Esophagus mucosa (tissue), 1 donor: ENCODE measurements at places on chromosomes 6 and 20. TPM values are rescaled to one million over a fixed set of nuclear protein-coding genes. Genes with fewer than 3 reads are reported as not detected.

DNA sequence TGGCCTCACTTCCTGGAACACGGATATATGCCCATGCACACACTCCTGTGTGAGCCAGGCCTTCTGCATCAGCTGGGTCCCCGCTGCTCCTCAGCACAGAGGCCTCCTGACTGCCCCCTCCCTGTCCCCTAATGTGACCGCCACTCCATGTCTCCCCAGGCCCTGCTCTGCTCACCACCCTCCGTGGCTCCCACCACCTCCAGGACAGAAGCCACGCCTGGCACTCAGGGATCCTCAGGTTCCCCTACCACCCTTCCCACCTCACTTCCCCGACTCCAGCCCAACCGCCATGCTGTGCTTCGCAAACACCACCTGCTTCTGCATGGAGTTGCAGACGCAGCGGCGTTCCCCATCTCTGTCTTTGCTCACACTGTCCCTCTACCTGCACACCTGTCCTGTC is 4.3 kb upstream of the SRC start:
- ATAC-seq, result no peak

DNA sequence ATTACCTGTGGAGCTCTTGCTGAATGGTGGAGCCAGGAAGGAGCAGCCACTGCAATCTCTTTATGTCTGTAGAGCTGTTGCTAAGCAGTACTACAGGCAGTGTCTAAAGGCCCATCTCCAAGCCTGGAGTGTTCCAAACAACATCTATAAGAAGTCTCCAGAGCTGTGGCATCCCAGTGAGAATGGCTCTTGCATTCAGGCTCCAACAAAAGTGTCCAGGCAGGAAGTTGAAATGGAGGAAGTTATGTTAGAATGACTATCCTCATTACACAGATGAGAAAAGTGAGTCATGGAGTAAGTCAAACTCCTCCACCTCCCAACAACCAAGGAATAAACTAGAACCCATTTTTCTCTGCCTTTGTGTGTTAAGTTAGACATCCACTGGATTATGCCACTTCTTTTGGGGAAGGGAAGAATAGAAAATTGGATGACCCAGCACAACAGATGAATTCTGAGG is 288.5 kb upstream of the STXBP5 start:
- ATAC-seq, result peak; percentile 55

- no peak for ATAC-seq
Observed at GRCh38 chr6:149463781-149464180, 21.0 kb downstream of the ZC3H12D start.

DNA sequence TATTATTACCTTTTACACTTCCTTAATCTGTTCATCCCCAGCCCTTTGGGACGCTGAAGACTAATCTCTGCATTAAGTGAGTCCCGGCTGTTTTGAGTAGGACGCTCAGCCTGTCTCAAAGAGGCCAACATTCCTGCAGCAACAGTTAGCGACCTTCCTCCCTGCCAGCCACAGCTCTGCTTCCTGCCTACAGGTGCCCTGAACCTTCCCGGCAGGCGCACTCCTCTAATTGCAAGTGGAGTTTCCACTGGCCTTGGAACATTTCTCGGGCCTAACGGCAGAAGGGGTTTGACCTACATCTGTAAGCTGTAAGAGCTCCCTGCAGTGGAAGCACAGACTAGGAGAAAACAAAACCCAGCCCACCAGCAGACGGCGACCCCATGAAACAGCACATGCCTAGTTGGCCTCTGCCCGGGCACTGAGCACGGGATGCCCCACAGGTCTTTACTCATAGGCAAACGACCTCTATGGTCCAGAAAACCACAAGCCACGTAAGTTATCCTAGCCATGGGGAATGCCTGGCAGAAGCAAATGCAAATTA is 137.9 kb downstream of the DTNBP1 start:
- no peak for ATAC-seq

The NMBR gene
- not detected for total RNA-seq

The HLA-DQB1 gene
- 1.1 TPM for total RNA-seq

The SRMS gene
- total RNA-seq, result 0.44 TPM

The SNX21 gene
- total RNA-seq, result 7.1 TPM

The MRAP2 gene
- 1.0 TPM for total RNA-seq

The KIF16B gene
- total RNA-seq, result 12.7 TPM

The CCN6 gene
- total RNA-seq, result not detected
